ENCODE measurements at places on chromosomes 3 and 15. TPM values are rescaled to one million over a fixed set of nuclear protein-coding genes. Genes with fewer than 3 reads are reported as not detected.

The RFC4 gene
- total RNA-seq, result 27.3 TPM

The COPB2 gene
- 120 TPM for total RNA-seq

The CFAP100 gene
- not detected for total RNA-seq

The RASGRF1 gene
- total RNA-seq, result under 0.01 TPM

The CYP11A1 gene
- not detected for total RNA-seq

The GAP43 gene
- total RNA-seq, result 0.18 TPM

GRCh38 chr15:59186501-59186900 is 20.1 kb upstream of the LDHAL6B start:
- DNase-seq, result no peak

DNA sequence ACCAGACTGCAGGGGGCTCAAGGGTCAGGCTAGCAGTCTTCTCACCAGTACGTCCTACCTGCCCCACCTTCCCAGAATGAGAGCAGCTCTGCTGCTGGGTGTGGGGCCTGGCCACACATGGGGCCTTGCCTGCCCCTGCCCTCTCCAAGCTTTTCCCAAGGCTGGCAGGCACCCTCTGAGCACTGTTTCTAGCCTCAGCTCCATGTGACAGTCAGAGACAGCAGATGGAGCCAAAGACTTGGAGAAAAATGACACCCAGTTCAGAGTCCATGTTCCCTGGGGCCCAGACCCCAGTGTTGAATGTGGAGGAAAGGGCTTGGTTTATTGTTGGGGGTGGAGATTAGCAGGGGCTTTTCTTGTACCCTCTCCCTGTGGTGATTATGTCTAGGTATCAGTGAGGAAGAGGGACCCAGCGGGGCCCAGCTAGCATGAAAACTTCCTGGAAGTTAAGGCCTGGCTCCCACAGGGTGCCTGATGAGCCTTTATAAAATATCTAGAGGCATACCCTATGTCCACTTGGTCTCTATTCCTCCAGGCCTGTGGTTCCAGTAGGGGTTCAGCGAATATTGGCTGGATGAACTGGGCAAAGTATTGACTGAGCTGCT is 153.8 kb downstream of the EEFSEC start:
- DNase-seq, result no peak

DNA sequence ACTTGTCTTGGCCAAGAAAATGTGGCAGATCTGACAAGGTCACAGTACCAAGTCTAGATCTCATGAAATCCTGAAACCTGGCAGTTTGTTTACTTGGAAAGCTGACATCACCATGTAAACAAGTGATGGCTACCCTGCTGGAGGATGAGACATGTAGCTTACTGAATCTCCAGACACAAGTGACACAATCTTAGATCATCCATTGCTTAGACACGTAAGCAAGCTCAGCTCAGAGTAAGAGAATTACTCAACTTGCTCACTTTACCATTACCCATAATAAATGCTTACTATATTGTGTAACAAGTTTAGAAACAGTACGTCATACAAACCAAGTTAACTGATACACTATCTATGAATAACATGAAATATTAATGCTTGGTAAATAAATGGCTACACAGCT is 263.8 kb downstream of the TBC1D5 start:
- no peak for DNase-seq

GRCh38 chr15:28919201-28919635 is 33.4 kb downstream of the APBA2 start:
- DNase-seq, result no peak

DNA sequence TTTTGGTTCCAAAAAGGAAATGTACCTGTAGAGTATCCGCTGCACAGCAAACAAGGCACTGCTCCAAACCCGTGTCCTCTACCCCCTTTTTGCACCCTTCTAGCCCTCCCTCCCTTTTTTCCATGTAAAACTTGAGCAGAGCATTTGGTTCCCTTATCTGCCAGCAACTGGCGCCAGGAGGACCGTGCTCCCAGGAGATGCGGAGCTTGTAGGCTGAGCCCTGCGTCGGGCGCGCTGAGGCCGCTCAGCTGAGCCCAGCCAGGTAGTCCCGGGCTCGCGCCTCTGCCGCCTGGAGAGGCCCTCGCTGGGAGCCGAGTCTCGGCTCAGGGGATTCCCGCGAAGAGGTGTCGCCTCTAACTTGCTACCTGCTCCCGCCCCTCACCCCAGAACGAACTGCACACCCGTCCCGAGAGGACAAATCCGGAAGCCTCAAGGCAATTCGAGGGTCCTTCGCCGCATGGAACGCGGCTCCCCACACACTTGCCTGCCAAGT is 575 bp downstream of the TRPM7 start:
- DNase-seq, result no peak

DNA sequence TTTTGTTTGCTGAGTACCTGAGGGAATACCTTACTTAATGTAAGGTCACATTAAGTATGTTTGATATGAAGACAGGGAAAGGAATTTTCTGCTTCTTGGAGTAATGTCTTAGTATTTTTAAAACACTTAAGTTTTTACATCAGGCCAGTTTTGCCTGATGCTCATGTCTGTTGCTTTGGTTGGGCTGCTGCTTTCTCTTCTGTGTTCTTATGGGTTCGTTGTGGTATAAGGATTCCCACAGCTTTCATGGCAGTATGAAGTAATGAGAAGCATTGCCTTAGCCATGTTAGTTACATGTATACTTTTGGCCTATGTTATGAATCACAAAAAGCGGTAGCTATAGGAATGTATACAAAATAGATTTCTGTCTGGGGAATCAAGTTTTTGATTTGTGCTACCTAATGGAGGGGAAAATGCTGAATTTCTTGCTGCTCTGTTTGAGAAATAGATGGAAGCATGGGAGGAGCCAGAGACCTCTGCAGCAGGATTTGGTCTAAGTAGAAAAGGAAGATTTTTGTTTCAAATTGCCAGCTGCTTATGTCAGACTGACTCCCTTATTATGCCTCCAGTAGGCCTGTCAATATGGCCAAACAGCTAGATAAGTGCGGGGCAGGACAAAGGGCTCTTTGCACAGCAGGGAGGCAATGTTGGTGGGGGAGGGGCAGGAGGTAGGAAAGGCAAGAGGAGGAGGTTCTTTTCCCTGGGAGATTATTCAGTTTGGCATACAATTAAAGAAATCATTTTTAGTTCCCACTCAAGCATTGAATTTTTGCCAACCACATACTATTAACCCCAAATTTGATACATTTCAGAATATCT is 5.2 kb downstream of the SETD5 start:
- DNase-seq, result no peak

- DNase-seq, result no peak
These were observed 12.5 kb upstream of the FBLN2 start for GRCh38 chr3:13536432-13536831.

- no peak for DNase-seq
These were observed 367.2 kb downstream of the SOX2 start for GRCh38 chr3:182078929-182079328.

GRCh38 chr3:155743606-155744005 is 1.3 kb downstream of the PLCH1 start:
- DNase-seq, result no peak

GRCh38 chr3:3907023-3907422 is 107.8 kb downstream of the LRRN1 start:
- no peak for DNase-seq

GRCh38 chr3:163916596-163917560 is 1161.4 kb downstream of the SI start:
- DNase-seq, result no peak

- DNase-seq, result no peak
These were observed 6.8 kb downstream of the STOML1 start for GRCh38 chr15:73985101-73985873.

DNA sequence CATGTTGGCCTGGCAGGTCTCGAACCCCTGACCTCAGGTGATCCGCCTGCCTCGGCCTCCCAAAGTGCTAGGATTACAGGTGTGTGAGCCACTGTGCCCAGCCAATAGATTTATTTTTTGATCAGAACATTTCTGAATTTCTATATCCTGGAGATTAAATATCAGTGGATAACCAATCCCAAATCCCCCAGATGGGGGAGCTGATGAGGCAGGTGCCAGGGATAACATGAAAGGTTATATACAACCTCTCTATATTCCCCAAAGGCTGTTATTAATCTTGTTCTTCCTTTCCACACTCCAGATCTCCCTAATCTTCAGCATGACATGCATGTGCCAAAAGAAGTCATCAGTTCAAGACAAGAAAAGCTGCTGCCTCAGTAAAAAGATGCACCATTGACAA is 112.3 kb downstream of the WDR76 start:
- DNase-seq, result no peak
